ENCODE measurements at places on chromosomes 4 and X.

- DNase-seq = no peak
These were observed 212.5 kb upstream of the PSAPL1 start for GRCh38 chr4:7647186-7647585.

DNA sequence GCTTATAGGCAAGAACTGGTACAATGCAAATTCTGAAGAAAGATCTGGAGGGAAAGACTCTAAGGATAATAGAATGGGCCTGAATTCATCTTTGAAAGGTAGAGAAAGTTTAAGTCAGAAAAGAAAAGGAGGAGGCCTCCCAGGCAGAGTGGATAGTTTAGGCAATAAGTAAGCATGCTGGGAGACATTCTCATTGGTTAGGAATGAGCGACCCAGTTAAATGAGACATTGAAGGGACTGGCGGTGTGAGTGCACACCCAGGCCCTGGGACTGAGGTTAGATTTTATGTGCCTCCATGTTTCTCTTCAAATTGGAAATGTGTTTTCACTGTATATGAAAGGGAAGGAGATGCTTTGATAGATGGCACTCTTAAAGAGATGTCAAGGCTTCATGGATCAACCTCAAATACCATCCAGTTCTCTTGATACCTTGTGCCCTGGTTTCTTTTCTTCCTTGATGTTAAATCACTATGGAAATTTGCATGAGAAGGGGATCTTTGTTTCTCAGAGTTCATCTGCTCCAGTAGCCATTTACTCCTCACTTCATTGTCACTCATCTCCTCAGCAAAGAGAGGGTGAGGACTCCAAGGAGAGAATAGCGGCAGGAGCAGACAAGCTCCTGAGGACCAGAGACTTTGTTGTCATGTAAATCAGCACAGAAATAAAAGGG is 584.2 kb upstream of the INTU start:
- no peak for DNase-seq

DNA sequence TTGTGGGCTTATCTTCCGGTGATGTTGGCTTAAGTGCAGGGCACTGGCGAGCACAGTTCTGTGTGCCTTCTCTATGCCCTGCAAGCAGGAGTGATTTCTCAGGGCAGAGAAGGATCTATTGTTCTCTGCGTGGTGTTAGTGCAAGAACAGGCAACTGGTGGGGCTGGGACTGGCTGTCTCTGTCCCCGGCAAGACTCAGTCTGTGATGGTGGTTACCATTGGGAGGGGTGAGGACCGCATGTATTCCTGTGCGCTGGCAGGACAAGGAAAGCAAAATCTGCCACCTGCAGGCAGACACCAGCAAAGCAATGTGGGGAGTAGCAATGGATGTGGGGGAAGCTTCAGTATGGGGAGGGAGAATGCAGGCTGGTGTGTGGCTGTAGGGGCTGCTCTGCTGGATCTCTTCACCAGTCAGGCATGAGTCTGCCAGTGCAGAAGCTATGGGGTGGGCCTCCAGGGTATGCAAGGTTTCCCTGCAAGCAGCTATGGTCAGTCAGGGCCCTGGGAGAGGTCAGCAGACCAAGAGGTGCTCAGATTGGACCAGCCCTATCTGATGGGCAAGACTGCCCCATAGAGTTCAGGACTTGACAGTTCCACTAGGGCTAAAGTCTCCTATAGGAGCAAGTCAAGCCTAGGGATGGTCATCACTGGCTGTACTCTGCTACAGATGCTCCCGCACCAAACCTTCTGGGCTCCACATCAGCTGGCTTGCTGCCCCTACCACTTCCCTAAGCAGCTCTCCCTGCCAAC is 16.8 kb downstream of the PF4 start:
- DNase-seq = no peak

DNA sequence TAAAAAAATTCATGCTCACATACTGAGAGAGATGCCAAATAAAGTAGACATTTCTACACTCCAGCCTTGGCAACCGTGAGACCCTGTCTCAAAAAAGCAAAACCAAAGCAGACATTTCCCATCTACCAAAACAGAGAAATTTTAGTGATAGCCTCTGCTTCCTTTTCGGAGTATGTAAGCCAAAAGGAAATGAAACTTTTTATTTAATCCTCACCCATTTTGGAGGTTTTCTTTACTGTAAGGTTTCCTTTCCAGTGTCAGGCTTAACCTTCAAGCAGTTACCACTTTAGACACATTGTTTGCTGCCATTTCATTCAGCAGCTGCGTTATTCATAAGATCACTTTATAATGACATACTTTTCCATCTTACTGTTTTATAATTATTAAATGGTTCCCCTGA is 15.9 kb downstream of the ADD1 start:
- no peak for DNase-seq

DNA sequence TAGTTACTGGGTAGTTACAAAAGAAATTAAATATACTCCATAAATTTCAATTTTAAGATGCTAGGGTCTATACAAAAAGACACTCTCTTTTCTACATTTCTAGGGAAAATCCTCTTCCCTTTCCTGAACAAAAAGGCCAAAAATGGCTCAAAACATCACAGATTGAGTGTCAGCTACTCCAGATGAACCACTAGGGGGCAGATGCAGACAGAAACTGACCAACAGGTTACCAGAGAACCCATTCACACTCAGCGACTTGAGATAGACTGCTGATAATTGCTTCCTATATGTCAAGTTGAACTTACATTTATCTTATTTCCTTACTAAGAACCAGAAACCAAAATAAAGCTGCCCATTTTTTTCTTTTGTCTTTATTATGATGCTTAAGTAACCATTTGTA is 83.4 kb upstream of the MID1IP1 start:
- no peak for DNase-seq

DNA sequence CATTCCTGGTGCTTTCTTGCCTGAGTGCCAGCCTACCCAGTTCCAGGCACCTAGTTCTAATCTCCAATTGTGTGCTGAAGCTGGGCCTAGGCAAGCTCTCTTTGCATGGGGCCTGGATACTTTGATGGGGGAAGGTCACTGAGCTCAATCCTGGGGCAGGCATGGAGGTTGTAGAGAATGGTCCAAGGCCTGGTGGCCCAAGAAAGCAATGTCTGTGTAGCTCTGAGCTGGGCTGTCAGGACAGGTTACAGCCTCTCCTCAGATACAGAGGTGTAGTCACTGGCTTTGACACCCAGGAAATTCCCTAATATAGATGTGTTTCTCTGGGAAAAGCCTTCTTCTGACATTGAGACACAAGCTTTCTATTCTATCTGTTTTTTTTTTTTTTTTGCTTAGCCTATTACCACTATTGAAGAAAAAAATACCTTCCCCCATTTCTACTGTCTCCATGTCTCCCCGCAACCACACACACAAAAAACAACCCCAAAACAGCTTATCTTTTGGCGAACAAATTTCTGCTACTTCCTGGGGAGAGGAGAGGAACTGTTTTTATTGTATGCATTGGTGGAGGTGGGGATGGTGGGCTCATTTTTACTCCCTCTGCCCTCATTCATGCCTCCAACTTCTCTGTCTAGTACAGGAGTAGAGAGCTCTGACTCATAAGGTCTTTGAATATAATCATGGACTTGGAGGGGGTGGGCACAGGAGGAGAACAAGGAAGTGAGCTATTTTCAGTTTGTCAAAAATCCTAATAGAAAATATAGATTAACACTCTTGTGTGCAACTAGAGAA is 66.7 kb upstream of the DHX15 start:
- no peak for DNase-seq

GRCh38 chr4:176238157-176238610 is 30.8 kb downstream of the ASB5 start:
- DNase-seq = no peak

GRCh38 chr4:13478707-13479106 is 5.4 kb downstream of the RAB28 start:
- DNase-seq = no peak

DNA sequence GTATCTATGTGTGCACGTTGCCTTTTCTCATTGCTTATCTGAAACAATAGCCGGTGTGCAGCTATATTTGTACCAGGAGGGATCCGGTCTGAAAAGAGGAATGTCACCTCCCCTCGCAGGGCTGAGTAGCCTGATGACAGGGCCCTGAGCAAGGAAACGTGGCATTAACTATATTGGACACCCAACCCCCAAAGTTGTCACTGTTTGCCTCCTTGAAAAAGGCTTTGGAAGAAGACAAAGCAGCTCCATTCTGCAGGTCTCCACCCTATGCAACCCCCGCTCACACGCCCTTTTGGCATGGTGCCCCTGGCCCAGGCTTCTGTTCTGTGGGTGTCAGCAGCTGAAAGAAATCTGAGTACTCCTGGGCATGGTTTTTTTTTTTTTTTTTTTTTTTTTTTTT is 8.2 kb downstream of the PRRG3 start:
- no peak for DNase-seq

- no peak for DNase-seq
These were observed 149.8 kb upstream of the EOLA2 start for GRCh38 chrX:150088042-150088441.

- no peak for DNase-seq
These were observed 51.7 kb downstream of the TBCK start for GRCh38 chr4:106264331-106264728.

GRCh38 chr4:16770710-16771285 is 127.6 kb downstream of the LDB2 start:
- no peak for DNase-seq

- no peak for DNase-seq
These were observed 127.5 kb upstream of the RADX start for GRCh38 chrX:106484233-106484632.

- DNase-seq = no peak
These were observed 146.3 kb downstream of the BRWD3 start for GRCh38 chrX:80663331-80663730.

DNA sequence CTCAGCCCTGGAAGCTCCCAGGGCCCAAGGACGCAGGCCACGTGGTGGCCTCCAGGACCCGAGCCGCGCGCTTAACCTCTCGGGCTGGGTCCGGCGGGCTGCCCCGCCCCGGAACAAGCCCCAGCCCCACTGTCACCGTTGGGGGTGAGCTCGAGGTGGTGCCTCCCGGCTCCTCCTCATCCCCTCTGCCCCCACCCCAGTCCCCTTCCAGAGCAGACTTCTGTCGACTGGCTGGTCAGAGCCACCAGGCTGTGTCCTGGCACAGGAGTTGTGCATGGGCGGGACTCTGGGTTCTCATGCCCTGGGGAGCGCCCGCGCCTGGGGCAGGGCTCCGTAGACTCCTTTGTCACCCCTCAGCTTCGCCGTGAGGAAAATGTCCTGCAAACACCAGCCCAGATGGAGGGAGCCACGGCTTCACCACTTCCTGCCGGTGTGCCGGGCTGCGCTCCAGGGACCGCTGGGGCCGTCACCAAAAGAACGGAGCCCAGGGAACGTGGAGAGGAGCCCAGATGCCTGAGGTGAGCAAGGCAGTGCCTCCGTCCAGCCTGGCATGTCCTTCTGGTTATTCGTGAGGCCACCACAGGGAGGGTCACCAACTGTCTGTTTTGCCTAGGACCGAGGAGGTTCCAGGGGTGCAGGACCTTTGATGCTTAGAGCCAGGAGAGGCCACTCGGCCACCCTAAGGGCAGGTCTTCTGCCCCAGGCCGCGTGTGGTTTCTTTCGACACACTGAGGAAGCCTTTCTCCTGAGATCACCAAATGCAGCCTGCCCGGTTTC is 7.1 kb upstream of the RGS12 start:
- DNase-seq = no peak

- DNase-seq = no peak
These were observed 106.0 kb downstream of the KDM6A start for GRCh38 chrX:44978976-44979375.

DNA sequence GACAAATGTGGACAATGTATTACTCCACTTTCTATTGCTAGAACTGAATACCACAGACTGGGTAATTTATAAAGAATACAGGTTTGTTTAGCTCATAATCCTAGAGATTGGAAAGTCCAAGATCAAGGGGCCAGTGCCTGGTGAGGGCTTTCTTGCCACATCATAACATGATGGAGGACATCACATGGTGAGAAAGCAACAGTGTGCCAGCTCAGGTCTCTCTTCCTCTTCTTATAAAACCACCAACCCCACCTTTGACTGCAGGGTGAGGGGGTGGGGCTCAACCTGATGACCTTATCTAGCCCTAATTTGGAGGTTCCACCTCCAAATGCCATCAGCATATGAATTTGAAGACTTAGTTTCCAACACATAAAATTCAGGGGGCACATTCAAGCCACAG is 105.7 kb upstream of the CXorf66 start:
- no peak for DNase-seq

DNA sequence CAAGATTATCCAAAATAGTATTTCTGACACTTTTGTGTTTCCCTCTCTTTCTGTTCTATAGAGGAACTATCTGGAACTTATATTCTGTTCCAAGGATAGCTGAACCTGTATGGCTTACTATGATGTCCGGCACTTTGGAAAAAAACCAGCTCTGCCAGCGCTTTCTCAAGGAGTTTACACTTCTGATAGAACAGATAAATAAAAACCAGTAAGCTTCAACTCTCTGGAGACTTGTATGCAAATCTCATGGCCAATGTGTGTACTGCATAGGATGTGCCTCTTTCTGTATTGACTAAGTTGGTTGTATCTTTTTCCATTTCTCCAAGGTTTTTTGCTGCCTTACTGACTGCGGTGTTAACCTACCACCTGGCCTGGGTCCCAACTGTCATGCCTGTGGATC is 92.5 kb downstream of the FNIP2 start:
- DNase-seq = no peak

GRCh38 chr4:120109406-120109805 is 42.8 kb upstream of the MAD2L1 start:
- DNase-seq = no peak

Data from activated CD8-positive, alpha-beta memory T cell treated with anti-CD3 and anti-CD28 coated beads for 4 hours (primary cell).